Pons (tissue), 1 donor: ENCODE measurements at places on chromosomes 12 and 14.

DNA sequence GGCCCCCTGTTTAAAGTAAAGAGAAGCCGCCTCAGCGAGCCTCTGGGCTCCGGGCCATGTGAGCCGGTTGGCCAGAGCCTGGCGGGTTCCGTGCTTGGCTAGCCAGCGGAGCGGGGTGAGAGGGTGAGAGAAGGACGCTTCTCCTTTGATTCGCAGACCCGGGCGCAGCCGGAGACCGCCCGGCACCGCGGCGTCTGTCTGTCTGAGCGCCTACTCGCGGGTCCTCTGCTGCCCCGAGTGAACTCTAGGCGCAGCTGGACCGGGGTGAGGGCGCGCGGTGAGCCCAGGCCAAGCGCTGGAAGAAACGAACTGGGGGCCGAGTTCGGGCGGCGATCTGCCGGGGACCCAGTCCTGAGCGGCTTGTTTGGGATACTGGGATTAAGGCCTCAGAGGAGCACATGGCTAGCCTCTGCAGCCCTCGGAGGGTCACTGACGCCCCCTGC lies 41.4 kb upstream of the TBX5 start:
- DNase-seq: no peak

DNA sequence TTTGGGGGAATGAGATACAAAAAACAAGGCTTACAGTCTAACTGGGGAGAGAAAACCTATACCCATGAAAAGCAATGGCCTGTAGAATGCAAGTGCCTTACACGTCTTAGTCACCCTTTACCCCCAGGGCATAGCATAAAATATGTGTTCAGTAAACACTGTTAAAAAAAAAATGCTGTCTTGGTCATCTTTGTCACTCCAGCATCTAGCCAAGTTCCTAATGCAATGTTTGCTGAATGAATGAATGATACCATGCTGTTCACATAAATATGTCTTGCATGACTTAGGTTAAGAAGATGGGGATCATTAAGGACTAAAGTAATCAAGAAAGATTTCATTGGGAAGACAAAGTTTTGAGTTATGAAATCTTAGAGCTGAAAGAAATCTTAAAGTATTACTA lies 38.5 kb downstream of the PPP2R5E start:
- DNase-seq: no peak

DNA sequence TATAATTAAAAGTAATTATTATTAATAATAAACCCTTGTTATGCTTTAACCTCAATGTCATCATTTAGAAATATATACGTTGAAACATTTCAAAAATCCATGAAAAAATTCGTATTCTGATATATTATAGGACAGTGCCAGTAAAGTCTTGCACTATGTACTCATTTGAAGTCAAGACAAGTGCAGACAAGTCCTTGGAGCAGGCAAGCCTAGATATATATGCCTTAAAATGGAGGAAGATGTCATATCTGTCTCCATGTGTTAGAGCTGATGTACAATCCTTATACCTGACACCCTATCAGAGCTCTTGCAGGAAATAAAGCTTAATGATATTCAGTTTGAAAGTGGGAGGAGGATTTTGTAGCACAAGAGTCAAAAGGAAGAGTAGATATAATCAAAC lies 310.4 kb downstream of the KCNH5 start:
- no peak for DNase-seq

GRCh38 chr12:125436686-125437085 lies 371.5 kb downstream of the AACS start:
- DNase-seq: no peak

DNA sequence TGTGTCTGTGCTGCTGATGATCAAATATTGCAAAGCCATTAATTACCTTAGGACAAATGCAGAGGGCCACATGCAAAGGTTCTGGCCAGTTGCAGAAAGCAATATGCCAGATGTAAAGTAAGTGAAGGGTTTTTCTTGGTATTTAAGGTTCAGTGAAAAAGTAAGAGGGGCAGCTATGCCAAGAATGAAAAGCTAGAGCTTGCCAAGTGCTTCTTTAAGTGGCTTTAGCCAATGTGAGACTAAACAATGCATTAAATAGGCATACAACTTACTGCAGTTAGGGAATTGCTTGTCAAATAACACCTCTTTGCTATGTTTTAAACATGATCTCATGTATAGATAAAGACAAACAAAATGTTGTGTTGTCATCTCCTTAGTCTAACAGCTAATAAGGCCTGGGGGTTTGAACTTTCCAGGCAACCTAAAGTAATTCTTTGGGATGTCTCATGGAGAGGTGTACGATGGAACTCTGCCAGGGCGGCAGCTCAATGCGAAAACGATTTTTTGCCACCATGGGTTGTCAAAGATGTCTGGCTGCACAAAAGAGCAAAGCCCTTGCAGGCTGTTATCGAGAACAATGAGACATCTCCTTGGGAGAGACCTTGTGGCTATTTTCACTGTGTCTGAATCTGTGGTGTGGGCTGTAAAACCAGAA lies 12.0 kb downstream of the IGF1 start:
- DNase-seq: no peak

DNA sequence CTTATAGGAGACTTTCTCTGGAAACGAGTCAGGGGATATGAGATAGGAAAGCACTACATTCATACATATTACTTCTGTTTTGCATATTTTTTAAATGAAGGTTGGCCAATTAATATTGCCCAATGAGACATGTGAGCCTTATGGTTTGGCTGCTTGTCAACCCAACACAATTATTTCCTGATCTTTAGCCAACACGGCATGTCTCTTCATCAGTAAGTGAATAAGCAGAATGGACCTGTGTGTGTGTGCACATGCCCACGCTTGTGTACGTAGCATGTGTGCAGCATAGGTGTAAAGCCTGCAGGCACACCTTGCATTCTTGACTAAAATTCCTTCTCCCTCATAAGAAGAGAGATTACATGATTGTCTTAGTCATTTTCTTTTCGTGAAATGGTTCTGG lies 88.3 kb downstream of the STON2 start:
- no peak for DNase-seq

DNA sequence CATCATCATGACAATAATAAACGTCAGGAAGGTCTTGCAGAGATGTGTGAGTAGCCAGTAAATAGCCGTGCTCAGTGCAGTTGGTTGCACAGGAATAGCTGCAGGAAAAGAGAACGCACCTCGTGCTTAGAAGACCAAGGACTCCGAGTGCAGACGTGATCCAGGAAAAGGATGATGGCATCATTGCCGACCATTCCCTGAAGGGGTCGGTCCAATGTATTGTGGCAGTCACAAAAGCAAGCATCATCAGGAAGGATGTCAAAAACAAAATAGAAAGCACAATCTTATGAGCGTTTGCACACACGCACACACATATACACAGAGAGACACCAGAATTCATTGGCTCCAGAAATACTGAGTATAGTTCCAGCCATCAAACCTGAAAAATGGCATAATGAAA lies 12.8 kb downstream of the DUSP6 start:
- no peak for DNase-seq

DNA sequence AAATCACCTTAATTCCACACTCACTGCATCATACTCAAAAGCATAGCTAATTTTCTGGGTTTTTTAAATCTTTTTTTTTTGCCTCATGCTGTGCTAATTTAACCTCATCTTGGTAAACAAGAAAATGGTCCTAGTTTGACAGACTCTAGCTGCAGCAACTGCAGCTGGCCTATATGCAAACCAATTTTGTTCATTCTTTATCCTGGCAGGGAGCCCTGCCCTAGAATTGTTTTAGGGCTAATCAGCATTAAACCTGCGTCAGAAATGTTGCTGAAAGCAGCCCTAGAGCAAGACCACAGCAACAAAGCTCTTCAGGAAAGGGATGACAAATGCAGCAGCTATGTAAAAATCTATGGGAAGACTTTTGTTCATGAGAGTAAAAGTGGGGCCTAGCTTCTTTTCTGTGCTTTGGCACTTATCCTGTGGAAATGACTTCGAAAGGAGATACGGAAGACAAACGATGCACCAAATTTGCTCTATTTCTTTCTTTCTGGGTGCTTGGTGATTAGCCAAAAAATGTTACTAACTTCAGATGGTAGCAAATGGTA lies 72.2 kb downstream of the DENND5B start:
- DNase-seq: peak; percentile 58

- no peak for DNase-seq
These were observed 440.6 kb upstream of the CCDC196 start for GRCh38 chr14:66045572-66046021.

DNA sequence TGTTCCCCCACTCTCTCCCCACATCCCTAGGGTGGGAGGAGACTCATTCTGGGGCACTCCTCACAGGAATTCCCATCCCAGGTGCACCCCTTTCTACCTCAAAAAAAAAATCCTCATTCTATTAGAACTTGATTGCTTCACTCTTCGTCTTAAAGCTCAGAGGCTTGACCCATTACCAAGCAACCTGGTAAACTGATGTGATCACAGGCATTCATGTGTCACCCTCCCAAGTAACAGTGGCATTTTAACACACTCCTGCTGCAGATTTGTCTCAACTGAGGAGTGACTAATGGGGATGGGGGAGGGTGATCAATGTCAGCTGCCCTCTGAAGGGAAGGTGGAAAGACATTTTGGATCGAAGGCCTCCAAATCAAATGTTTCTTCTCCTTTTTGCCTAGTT lies 78.1 kb upstream of the PTHLH start:
- DNase-seq: no peak

- DNase-seq: no peak
These were observed 16.5 kb downstream of the NINJ2 start for GRCh38 chr12:646442-647384.

DNA sequence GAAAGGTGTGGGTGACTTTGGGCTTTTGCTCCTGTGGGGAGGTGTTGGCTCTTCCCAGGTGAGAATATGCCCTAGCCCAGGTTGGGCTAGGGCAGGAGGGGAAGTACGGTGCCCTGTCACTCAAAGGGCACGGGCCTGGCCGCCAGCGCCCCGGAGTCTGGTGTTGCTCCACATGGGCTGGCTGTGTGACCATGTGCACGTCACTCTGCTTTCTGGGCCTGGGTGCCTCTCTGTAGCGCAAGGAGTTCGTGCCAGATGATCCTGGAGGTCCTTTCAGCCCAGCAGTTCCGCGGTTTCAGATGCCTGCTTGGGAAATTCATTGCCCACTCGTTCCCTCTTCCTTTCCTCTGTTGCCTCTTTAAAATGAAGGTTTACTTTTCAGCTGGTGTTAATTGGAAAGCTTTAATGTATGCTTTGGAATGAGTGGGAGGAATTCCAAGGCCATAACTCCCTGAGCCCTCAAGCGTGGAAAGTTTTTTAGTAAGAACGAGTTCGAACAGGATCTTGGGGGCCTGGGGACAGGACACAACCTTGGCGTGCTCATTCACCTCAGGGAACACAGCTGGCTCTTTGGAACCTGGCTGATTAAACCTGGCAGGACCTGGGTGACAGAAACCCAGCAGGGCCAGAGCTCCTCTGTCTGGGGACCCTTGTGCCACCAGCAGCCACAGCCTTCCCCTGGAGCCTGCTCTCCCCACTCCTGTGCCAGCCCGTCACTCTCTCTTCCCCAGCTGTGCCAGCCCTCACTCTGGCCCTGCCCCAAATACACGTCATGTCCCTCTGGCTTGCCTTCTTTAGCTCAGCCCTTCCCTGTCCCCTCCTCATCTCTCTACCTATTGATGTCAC lies 42.8 kb downstream of the TSPAN9 start:
- DNase-seq: no peak

DNA sequence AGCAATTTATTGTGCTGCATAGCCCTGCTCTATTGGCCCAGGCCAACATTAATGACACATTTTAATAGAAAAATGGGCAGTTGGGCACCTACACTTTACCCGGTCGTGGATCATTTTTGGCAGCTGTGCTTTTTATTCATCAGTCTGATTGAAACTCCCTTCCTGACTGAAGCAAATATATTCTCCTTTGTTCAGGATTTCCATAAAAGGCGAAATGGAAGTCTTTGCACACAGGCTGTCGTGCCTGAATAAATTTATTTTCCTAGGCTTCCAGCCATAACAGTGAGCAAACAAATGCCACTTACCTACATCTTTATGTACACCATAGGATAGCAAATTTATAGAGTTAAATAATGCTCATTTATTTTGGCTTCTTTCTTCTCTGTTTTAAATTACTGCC lies 480.7 kb upstream of the DCN start:
- no peak for DNase-seq

DNA sequence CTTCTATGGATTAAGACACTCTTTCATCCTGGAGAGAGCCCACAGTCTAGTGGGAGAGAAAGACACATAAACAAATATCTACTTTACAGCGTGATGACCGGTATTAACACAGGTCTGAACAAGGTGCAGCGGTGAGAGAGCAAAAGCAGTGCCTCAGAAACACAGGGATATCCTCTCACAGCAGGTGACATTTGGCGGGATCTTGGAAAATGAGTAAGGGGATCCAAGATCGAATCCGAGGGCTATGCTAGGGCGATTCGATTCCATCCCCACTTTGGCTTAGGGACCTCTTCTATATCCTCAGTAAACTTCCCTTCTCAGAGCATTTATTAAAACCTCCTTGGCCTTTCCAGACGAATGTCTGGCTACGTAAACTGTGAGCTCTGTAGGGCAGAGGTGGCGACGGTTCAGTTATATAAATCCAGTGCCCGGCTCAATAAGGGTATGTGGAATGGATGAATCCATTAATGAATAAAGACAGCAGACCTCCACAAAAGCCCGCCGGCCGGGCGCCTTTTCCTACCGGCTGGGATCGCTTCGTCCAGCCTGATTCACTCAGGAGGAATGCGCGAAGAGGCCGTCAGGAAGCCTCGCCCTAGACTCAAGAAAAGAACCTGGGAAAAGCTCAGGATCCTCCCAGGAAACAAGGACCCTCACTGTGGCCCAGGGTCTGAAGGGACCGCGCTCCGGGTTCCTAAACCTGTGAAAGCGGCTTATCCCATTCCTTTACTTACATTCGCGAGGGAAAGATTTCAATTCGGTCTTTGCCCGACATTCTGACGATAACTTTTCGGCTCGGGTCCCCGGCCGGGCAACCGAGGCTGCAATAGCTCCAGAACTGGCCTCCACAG lies 455 bp downstream of the ATP6V1D start:
- peak; percentile 17 for DNase-seq

GRCh38 chr12:95608252-95609033 lies 57.2 kb upstream of the USP44 start:
- no peak for DNase-seq

DNA sequence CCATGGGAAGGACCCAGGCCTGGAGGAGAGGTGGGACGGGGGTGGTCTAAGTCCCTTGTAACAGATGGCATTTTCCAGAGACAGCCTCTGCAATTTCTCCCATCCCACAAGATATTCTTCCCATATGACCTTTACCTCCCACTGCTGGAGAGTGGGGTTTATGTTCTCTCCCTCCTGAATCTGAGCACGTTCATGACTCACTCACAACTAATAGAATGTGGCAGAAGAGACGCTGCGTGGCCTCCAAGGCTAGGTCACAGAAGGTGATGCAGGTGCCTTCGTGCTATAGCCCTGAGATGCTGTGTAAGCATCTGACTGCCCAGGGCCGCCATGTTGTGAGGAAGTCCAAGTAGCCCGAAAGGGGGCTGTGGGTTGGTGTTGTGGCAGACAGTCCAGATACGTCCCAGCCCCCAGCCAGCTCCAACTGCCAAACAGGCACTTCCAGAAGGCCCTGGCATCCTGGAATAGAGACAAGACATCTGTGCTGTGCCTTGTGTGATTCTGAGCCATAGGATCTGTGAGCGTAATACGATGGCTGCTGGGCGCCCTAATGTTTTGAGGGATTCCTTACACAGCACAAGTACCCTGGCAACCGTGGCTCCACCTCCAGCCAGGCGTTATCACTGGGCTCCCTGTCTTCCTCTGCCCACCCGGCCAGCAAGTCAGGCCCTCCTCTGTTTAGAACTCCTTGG lies 56.1 kb upstream of the NCOR2 start:
- no peak for DNase-seq
